ENCODE measurements at places on chromosomes 7 and 10.
A peak's percentile ranks its signal among the peaks of the same experiment; 100 is the strongest.

- peaks cover 9% of the 10 kb centered on the region for H3K36me3 ChIP-seq
- H3K27ac ChIP-seq: no peak overlapping the region
- no peaks in the 10 kb centered on the region for H3K27me3 ChIP-seq
- no peak for DNase-seq
Measured at GRCh38 chr7:1884583-1885350, 214.7 kb downstream of the ELFN1 start.

DNA sequence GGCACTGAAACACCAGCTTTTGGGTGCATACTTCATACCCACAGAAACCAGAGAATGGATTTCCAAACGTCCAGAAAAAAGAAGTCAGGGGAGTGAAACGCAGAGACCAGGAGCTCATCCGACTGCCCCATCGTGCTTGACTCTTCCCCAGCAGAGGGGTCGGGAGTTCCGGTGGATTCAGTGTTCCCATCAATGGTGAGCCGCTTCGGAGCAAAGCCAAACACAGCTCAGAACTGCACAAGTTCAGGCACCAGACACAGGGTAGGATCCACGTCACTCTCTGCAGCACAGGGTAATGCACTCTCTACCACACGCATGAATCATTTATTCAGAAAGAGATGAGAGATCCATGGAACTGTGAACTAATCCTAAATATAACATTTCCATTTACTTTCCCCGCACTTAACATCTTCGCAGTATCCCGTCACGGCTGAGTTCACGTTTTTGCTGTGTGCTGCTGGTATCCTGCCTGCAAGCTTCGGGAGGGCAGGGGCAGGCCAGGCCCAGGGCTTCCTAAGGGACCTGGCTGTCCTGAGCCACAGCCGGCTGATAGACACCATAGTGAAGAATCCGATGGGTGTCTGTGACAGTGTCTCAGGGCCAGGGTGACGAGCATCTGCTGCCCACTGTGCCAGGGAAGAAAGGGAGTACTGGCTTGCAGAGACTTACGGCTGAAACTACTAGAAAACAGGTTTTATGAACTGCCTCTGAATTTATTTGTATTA lies 545.3 kb downstream of the PTPRN2 start:
- H3K27ac ChIP-seq: no peak overlapping the region
- H3K4me1 ChIP-seq: no peaks in the 10 kb centered on the region

- peaks cover 4% of the 10 kb centered on the region for H3K4me1 ChIP-seq
Measured at GRCh38 chr7:44580945-44581878, 819 bp downstream of the TMED4 start.

DNA sequence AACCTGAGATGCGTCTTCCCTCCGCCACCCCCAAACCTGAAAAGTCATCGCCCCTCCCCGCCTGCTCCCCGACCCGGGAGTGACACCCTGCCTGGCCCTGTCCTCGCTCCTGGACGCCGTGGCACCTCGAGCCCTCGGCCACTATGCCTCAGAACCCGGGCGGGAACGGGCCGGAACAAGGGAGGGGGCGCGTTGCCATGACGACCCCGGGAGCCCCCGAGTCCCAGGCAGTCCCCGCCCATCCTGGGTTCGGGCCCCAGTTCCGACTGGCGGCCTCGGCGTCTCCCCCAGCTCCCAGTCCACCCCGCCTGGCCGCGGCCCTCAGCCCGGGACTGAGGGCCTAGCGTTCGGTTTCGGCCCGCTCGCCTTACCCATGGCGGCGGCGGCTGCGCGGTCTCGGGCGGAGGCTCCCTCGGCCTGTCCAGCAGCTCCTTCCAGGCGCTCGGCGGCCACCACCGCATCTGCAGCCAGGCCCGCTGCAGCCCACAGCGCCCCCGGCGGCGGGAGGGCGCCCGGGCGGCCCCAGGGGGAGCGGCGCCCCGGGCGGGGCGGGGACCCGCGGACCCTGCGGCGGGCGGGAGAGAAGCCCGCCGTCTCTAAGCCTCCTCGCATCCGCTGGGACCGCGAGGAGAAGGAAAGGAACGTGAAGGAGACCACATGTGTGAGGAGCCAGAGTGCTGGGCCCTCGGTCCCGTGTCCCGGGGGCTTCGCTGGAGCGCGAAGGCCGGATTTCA lies at the start of gene RUFY2:
Gene RUFY2 (minus strand): TSS at position 463 of the 734 bp plus-strand sequence. CDS start 88 bp downstream, at position 375.
- H3K27me3 ChIP-seq: no peaks in the 10 kb centered on the region
- H3K36me3 ChIP-seq: no peaks in the 10 kb centered on the region
- peak within 1 kb of the TSS; percentile 85 for H3K27ac ChIP-seq
- DNase-seq: peak; percentile 20

DNA sequence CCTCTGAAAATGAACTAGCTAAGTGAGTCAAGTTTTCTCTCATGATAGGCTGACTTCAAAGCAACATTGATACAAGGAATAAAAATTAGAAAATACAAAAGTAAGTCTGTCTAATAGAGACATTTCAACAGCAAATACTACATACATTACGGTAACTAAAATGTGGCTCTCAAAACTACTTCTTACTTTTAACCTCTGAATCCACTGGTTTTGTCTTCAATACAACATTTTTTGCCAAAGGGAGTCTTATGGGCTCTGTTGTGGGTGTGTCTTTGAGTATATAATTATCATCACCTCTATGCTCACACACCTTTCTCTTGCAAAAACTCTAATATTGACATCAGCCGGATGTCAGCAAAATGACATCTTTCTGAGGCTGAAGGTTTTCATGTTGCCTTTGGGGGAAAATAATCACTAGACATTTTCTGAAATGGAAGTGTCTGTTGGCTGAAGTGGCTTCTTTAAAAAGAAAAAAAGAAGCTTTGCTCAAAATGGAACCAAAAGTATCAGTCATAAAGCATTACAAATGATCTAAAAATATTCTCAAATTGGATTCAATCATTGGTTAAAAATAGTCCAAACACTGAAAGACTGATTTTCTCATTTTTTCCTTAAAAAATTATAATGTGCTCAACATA lies 41.8 kb upstream of the FAM133B start:
- peak overlapping the region; percentile 88 for H3K27ac ChIP-seq
- H3K4me3 ChIP-seq: peak overlapping the region; percentile 11
- no peak for DNase-seq
- peaks cover 5% of the 10 kb centered on the region for H3K36me3 ChIP-seq

DNA sequence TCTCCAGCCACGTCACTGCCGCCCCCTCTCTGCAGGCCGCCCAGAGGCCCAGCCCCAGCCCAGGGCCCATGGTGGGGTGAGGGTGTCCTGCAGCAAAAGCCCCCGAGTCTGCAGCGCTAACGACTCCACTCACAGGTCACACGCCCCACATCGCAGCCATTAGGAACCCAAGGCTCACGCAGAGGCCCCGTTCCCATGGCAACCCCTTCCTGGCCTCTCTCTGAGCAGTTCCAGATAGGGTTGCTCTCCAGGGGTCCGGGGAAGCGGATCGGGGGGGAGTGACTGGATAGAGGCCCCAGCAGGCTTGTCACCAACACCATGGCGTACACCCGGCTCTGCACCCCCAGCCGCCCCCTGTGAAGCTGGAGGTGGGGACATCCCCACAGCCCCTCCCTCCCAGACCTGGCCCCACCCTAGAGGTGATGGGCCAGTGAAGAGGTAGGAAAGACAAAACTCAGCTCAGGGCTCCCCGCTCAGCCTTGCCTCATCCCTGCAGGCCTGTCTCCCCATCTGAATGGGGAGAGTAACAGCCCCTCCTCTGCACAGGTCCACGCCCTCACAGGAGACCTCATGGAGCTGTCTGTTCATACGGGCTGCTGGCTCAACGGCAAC lies 41.2 kb downstream of the TNRC18 start:
- H3K4me1 ChIP-seq: no peaks in the 10 kb centered on the region
- peaks cover 3% of the 10 kb centered on the region for H3K36me3 ChIP-seq
- H3K27ac ChIP-seq: no peak overlapping the region
- no peaks in the 10 kb centered on the region for H3K27me3 ChIP-seq
- no peak for DNase-seq

DNA sequence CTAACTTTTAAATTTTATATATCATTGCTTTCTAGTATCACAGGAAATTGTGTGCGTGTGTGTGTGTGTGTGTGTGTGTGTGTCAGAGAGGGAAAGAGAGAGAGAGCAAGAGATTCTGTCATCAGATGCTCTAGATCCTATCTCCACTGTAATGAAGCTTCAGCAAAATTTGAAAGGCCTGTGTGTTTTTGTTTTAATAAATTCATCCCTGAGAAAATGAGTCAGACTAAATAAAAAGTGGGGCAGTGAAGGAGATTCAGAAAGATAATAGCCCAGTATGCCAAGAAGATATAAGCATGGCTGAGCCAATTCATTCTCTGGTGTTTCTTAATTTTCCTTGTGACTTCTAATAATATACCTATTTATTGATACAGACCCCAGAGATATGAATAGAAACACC lies 184.2 kb upstream of the TMEM196 start:
- H3K27ac ChIP-seq: no peak overlapping the region
- H3K4me3 ChIP-seq: no peak overlapping the region
- H3K4me1 ChIP-seq: no peaks in the 10 kb centered on the region
- H3K36me3 ChIP-seq: no peaks in the 10 kb centered on the region
- DNase-seq: no peak

Measured in GM12878 (cell line).